ENCODE measurements at places on chromosomes 16 and 17.

GRCh38 chr16:67923414-67924116 is 8.1 kb downstream of the CTRL start:
- no peak for DNase-seq

DNA sequence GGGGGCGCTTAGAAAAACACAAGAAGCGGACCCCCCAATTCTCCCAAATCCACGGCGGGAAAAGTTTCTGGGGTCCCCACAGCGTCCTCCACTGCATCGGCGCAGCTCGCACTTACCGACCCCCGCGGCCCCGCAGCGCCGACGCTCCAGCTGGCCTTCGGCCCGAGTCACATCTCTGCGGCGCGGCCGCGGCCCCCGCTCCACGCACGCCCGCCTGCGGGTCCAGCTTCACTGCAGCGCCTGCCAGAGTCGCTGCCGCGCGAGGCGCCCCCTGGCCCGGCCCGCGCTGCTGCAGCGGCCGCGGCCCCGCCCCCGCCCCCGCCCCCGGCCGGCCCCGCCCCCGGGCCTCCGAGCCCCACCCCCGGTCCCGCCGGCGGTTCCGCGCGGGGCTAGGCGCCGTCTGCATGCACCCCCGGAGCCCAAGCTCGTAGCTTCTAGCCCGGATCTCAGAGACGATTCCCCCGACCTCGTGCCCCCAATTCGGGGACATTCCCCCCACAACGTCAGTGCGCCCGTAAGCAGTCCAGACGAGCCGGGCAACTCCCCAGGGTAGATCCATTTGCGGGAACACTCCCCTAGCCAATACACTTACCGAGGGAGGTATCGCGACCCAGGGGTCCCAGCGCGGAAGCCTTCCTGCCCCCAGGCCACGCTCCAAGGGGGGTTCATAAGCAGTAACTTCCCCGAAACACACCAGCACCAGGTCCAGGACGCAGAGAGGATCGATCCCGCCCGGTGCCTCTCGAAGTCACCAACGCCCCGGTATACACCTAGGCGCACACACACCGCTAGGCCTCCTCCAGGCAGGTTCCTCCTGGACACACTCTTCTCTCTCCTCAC is at the start of gene GPRC5B:
Gene GPRC5B (minus strand): TSS at position 238 of the 840 bp plus-strand sequence. CDS start 12,003 bp downstream, outside the sequence.
- no peak for DNase-seq

- peak; percentile 80 for DNase-seq
Measured at GRCh38 chr17:34797720-34798119, 163.5 kb downstream of the CCT6B start.

DNA sequence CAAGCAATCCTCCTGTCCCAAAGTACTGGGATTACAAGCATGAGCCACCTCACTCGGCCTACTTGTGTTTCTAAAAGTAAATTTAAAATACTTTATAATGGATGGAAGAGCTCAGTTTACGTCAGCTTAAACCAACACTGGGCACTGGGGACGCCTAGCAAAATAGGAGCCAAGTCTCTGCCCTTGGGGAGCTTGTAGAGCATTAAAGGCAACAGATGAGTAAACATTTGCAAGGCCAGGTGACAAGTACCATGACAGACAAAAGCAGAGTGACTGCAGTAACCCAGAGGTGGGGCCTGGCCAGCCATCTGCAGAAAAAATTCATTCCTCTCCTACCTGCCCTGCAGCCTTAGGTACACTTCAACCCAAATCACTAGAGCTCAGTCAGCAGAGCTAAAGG is 12.1 kb upstream of the NLK start:
- DNase-seq = no peak

- no peak for DNase-seq
Measured at GRCh38 chr16:68081861-68082628, 3.1 kb upstream of the NFATC3 start.

GRCh38 chr17:75238684-75239191 is 22.7 kb downstream of the GGA3 start:
- DNase-seq = peak; percentile 44

DNA sequence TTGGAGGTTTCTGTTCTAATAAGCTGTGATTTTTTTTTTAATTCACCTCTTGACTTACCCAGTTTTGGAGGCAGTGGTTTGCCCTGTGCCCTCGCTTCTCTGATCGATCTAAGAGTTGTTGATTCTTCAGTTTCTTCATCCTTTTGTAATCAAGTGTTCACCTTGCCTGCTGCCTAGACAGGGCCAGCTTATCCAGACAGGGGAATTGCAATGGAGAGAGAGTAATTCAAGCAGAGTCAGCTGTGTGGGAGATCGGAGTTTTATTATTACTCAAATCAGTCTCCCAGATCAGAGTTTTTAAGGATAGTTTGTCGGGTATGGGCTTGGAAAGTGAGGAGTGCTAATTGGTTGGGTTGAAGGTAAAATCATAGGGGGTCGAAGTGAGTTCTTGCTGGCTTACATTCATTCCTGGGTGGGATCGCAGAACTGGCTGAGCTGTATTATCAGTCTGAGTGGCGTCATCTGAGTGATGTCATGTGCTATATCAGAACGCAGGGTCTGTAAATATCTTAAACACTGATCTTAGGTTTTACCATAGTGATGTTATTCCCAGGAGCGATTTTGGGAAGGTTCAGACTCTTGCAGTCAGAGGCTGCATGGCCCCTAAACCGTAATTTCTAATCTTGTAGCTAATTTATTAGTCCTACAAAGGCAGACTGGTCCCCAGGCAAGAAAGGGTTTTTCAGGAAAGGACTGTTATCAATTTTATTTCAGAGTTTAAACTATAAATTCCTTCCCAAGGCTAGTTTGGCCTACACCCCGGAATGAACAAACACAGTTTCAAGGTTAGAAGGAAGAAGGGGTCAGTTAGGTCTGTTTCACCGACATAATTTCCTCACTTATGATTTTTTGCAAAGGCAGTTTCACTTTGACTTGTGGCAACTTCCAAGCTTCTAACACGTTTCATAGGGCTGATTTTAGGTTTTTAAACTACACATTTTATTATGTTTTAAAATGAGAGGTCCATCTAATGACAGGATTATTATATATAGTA is 21.5 kb upstream of the KCNJ16 start:
- DNase-seq = no peak

GRCh38 chr16:48354877-48355855 is 30.0 kb downstream of the SIAH1 start:
- DNase-seq = no peak

DNA sequence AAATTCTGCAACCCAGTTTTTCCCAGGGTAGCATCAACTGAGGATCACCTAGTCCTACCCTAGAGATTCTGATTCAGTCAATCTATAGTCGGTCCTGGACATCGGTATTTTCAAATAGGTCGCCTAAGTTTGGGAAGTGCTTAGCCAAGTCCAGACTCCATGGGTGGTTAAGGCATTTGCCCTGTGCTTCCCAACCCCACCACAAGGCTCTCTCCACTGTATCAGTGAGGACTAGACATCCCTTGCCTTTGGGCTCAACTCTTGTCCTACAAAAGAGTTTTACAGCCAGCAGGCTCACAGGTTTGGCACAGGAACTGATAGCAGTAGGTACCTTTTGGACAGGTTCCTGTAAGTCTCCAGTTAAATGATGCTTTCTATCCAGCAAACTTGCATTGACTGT is 13.8 kb downstream of the HYDIN start:
- no peak for DNase-seq

DNA sequence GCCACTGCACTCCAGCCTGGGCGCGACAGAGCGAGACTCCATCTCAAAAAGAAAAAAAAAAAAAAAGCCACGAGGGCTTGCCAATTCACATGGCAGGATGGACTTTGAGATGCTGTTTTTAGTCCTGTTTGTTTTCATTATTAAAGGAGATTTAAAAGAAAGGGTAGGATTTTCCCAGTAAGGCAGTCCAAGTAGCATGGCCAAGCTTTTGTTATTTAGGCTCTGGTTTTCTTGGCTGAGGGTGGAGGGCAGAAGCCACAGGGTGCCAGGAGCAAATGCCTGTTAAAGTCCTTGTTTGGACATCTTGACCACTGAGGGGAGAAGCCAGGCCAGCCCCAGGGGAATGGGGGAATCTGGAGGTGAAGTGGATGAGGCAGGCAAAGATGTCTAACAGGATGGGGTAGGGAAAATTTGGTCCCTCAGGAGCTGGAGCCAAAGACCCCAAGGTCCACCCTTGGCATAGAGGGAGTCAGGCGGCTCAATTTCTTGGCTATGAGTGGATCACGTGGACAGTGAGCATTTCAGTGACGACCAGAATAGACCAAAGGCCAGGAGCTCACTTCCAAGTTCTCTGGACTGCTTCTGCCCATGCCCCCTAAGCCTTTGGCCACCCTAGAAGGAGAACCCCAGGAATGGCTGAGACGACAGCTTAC is 20.8 kb upstream of the PLLP start:
- DNase-seq = no peak

GRCh38 chr17:36983618-36984017 is 34.9 kb downstream of the AATF start:
- DNase-seq = no peak

DNA sequence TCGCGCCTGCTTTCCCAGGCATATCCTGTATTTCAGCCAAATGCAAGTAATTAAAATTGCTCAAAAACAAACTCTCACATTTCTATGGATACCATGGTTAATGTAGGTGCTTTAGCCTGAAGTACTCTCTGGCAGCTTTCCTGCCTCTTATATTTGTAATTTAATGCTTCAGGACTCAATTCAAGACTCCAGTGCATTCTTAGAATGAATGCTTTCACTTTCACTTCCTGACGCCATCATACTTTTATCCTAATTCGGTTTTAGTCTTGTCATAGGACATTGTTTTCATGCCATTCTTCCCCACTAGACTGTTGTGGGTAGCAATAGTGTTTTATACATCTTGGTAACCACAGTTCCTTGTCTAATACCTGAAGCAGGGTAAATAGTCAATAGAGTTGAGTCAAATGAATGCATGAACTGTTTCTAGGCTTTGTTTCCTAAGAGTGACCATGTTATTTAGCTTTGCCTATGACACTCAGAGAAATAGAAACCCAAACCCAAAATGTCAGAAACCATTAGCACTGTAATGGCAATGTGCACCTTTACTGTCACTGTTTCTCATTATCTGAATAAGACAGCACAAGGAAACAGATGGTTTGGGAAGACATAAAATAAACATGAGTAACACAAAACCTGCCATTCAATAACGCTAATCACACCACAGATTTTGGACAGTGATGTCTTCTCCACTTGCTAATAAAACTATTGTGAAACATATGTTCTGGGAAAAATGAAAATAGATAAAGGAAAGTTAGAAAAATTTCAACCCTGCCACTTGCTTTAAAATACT is 705.5 kb downstream of the CDH11 start:
- no peak for DNase-seq

DNA sequence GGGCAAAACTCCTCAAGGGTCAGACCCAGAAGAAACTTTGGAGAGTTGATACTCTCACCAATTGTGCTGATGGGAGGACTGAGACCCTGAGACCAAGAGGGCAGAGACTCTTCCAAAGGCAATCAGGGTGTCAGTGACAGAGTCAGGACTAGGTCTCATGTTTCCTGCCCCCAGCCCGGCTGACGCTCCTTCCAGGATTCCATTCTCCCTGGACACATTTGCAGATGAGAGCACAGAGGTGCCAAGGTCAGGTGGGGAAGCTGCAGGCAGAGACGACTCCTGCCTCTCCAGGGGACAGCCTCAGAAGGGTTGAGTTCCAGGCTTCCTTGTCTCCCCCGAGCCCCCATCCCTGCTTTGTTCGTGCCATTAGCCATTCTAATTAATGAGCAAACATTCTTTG is 174.1 kb downstream of the WSCD1 start:
- no peak for DNase-seq

GRCh38 chr16:4911970-4912386 is 25.0 kb downstream of the PPL start:
- DNase-seq = no peak

GRCh38 chr17:50265212-50265611 is 9.1 kb upstream of the TMEM92 start:
- no peak for DNase-seq

DNA sequence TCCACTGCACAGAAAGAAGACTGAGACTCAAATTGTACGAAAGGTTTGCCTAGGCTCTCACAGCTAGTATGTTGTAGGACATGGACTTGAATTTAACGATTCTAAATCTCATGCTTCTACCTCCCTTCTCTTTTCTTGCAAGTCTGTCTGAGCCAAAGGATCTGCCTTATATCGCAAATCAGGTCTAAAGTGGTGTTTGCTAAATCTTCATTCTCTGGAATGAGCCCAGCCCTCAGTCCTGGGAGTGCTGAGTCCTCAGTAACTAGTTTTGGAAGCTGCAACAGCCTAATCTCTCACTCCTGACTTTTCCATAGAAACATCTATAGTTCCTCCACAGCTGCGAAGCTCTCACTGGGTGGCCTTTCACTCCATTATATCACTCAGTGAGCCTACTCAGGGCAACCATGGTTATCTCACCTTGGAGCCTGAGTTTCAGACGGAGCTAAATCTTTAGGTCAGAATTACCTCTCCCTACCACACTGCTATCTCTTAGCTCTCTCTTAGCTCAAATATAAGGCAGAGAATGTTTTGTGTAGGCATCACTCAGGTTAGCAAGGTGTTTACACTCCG is 575.5 kb upstream of the C16orf82 start:
- DNase-seq = no peak

DNA sequence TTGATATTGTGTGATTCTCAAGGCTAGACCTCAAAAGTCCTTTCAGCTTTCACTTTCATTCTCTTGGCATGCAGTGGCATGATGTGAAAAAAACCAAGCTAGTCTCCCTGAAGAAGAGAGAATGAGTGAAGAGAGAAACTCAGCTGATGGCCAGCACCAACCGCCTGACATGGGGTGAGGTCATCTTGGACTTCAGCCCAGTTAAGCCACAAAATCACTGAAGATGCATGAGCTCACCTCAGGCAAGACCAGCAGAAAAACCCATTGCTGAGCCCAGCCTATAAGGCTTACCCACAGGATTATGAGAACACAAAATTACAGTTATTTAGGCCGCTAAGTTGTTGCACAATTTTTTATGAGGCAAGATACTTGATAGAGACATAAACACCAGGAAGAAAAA is 496.5 kb downstream of the TOX3 start:
- no peak for DNase-seq

GRCh38 chr16:15754821-15755534 is 101.8 kb downstream of the MYH11 start:
- no peak for DNase-seq

GRCh38 chr16:23223368-23223767 is 40.8 kb downstream of the SCNN1G start:
- no peak for DNase-seq

DNA sequence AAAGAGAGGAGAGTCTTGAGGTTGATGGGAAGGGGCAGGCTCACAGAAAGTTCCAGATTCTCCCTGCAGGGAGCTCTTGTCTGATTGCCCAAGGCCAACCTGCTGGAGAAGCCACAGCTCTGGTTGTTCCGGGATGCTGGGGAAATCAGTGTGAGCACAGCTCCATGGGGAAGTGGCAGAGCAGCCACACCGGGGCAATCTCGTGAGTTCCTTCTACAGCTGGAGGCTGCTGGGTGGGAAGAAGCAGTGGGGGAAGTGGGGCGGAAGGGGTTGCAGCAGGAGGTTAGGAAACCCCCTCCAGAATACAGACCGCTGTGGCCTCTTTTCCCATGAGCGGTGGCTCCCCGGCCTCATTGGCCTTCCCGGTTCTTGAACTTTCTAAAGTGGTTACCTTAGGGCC is 34.0 kb downstream of the KIAA0513 start:
- DNase-seq = no peak

- DNase-seq = no peak
Measured at GRCh38 chr17:82458885-82459424, 414 bp downstream of the NARF start.

Measured in neuronal stem cell (in vitro differentiated cells).